HT-29 (cell line): ENCODE measurements at places on chromosomes 3 and 15.

DNA sequence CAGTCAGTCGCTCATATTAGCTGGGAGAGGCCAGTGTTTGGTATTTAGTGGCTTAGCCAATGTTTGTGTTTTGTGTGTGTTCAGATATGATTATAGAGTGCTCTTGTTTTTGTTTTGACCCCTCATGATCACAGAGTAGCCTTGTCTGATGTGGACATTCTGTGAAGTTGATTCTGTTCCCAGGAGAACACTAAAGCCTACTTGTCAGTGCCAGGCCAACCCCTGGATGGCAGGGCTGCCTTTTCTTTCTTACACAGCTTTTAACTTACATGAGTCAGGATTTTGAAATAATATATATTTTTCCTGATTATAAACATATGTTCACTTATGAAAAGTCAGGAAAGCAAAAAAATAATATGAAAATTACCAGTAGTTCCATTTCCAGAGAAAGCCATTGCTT lies 11.9 kb downstream of the CFAP161 start:
- DNase-seq, result no peak

GRCh38 chr15:83105440-83105839 lies 2.0 kb upstream of the TM6SF1 start:
- DNase-seq, result no peak

GRCh38 chr15:82533801-82534200 lies 6.5 kb downstream of the RPS17 start:
- no peak for DNase-seq

DNA sequence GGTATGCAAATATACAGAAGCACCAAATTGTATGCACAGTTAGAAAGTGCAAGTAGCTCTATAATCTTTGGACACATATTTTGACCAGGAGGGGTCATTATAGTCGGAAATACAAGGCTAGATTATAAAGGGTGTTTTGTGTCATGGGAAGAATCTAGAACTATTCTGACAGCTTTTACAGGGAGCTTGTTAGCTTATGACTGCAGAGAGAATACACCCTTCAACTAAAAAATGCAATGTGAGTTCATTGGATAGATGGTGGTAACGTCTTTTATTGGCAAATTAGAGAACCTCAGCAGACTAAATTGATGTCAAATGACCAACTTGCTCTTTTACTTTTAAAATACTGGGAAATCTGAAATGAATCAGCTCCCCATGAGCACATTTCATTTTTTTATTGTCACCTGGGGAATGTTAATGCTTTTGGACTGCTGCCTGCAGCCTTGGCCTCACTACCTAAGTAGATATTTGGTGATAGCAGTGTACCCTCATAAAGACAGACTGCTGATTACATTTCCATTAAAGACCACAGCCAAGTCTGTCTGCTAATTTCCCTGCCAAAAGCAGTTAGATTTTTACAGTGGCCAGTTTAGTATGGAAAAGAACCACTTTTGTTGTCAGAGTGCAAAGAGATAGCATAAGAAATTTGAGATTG lies 515.9 kb upstream of the DPPA4 start:
- no peak for DNase-seq

DNA sequence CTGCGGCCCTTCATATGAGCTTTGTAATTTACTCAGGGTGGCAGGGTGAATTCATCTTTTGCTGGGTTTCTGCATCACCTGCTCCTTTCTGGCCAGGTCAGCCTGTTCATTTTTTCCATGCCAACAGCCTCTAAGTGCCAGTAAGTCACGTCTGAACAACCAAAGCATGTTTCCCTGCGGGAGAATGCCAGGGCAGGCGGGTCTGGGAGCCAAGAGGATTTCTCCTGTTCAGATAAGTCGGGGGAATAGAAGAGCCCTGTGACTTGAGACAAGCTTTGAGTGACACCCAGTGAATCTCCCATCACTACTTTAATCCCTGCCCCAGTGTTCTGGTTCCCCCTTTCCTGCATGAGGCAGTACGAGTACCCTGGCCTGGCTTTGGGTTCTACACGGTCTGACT lies 153.1 kb downstream of the PGPEP1L start:
- DNase-seq, result no peak

GRCh38 chr15:88440021-88440420 lies 27.2 kb downstream of the MRPL46 start:
- DNase-seq, result peak; percentile 54

DNA sequence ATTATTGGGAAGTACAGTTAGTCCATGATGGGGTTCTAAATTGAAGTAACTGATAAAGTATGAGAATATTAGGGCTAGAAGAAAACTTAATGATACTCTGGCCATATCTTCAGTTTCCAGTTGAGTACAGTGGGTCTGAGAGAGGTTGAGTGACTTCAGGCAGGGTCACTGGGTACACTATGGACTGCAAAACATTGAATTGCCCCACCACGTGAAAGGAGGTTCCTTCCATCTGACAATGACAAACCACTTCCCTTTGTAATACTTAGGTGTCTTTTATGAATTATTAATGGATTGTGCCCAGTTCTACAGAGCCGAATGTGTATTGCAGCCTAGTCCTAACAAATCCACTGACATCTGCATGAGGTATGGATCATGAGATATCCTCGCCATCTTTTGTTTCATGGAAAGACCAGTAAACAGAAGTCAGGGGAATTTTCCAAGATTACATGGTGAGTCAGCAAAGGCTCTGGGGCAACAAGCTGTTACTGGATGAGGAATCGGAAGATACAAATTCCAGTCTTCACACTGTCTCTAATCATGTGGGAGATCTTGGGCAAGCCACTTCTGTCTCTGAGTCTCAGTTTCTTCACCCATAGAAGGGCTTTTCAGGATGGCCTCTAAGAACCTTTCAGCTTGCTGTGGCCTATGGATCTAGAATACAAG lies 66.5 kb upstream of the BCL6 start:
- no peak for DNase-seq

GRCh38 chr15:91950631-91951329 lies 97.3 kb downstream of the SLCO3A1 start:
- no peak for DNase-seq

DNA sequence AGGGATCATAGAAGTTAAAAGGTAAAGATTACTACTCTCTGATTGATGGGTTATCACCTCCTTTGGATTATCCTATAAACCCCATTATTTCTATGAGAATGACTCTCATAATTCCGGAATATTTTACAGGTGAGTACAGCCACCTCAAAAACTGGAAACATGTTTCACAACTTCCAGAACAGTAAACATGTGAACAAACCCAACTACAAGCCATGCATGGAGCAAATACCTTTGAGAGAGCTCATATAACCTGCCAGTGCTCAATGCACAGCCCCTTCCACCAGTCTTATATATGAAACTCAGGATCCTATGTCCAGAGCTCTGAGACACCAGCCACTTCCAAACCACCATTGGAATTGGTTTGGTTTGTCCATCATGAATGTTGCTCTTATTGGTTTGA lies 208.0 kb downstream of the MECOM start:
- no peak for DNase-seq

GRCh38 chr15:57427367-57427821 lies 51.1 kb downstream of the CGNL1 start:
- no peak for DNase-seq

- DNase-seq, result no peak
Measured at GRCh38 chr15:88563638-88564037, 17.2 kb upstream of the DET1 start.

DNA sequence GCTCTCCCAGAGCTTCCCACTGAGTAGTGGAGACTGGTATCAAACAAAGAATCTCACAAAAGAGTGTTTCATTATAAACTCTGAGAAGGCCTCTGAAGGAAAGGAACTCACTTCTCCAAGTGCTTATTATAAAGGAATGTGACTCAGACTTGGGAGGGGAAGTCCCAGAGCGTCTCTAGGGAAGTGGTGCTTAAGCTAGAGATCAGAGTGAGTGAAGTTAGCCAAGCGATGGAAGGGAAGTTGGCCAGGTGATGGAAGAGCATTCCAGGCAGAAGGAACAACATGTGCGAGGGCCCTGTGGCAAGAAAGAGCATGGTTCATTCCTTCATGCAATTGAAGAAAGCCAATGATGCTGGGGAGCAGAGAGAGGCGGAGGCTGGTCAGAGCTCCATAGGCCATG lies 2.3 kb downstream of the XYLB start:
- DNase-seq, result no peak

DNA sequence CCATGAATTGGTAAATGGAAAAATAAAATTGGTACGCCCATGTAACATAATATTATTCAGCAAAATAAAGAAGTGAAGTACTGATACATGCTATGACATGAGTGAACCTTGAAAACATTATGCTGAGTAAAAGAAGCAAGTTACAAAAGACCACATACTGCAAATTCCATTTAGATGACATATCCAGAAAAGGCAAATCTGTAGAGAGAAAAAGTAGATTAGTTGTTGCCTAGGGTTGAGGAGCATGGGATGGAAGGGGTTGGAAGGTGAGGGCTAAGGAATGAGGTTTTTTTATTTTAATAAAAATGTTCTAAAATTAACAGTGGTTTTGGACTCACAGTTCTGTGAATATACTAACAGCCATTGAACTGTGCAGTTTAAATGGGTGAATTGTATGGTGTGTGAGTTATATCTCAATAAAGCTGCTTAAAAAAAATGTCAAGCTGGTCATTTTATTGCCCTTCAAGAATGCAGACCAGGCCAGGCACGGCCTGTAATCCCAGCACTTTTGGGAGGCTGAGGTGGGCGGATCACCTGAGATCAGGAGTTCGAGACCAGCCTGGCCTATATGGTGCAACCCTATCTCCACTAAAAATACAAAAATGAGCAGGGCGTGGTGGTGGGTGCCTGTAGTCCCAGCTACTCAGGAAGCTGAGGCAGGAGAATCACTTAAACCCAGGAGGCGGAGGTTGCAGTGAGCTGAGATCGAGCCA lies 8.1 kb upstream of the DLG1 start:
- DNase-seq, result no peak

- no peak for DNase-seq
Measured at GRCh38 chr3:123326531-123326930, 122.4 kb downstream of the ADCY5 start.

- peak; percentile 89 for DNase-seq
Measured at GRCh38 chr3:142586803-142587406, 8.4 kb upstream of the ATR start.

DNA sequence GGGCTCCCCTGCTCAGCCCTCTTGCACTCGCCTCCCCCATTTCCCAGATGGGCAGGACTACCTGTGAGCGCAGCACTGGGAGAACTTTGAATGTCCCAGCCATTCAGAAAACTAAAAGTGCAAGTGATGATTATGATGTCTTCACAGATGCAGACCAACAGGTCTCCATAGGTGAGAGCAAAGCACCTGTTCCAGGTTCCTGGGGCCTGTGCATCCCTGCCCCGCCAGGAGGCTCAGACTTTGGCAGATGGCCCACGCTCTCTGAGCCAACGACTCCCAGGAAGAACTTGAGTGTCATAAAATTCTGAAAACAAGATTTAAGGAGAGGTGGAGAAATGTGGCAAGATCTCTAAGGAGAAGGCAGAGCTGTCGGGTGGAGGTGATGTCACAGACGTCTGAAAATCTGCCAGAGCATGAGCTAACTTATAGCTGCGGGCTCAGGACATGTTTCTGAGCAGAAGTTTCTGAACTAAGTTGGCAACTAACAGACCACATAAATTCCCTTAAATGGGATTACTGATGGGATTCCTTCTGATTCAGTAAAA lies 110.8 kb upstream of the IGF1R start:
- no peak for DNase-seq

DNA sequence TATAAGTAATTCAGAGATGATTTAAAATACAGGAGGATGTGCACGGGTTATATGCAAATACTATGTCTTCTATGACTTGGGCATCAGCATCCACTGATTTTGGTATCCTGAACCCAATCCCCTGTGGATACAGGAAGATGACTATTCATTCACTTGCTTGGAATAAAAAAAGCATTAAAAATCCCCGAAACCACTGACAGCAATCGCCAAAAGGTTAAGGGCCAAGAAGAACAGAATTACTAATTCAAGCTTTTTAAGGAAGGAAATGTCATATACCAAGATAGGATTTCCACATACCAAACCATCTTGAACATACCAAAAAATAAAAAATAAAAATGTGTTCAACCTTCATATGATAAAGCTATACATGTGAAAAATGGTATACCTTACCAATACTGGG lies 93.7 kb downstream of the DLG1 start:
- no peak for DNase-seq

- DNase-seq, result no peak
Measured at GRCh38 chr3:101811875-101812274, 32.9 kb downstream of the NXPE3 start.

- DNase-seq, result no peak
Measured at GRCh38 chr3:152622811-152623167, 212.1 kb upstream of the P2RY1 start.

DNA sequence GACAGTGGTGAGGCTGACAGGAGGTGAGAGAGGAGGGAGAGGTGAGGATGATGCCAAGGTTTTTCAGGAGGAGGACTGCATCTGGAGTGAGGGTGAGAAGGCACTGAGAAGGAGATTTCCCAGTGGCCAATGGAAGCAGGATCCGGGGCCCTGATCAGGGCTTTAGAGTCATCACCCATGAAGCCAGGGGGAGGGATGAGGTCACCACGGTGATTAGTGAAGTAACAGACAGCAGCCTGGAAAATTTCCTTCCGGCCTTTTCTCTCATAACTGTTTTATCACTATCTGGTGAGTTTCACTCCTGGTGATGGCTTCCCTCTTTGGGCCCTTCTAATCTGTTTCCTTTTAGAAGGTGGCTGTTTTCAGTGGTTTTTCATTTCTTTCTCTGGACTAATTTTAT lies 80.5 kb upstream of the WNT5A start:
- no peak for DNase-seq

DNA sequence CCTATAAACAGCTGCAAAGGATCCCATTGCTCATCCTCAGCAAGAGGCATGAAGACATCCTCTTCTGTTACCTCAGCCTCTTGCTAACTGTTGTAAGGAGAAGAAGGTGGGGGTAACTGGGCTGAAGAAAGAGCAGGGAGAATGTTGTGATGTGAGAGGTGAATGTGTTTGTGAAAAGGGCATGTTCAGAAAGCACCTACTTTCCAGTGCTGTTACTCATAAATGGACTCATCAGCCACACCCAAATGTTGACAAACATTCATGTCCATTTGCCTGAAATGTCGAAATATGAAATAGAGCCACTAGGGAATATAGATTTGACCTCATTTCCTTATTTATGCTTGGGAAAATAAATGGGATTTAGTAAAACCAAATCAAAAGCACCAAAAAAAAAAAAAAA lies 12.6 kb downstream of the SLC24A1 start:
- DNase-seq, result no peak
